ENCODE measurements at places on chromosomes 2 and 18.

- no peak for DNase-seq
Measured at GRCh38 chr2:29518010-29518409, 402.8 kb downstream of the CLIP4 start.

- DNase-seq, result no peak
Measured at GRCh38 chr2:177529166-177529565, 136.6 kb downstream of the AGPS start.

DNA sequence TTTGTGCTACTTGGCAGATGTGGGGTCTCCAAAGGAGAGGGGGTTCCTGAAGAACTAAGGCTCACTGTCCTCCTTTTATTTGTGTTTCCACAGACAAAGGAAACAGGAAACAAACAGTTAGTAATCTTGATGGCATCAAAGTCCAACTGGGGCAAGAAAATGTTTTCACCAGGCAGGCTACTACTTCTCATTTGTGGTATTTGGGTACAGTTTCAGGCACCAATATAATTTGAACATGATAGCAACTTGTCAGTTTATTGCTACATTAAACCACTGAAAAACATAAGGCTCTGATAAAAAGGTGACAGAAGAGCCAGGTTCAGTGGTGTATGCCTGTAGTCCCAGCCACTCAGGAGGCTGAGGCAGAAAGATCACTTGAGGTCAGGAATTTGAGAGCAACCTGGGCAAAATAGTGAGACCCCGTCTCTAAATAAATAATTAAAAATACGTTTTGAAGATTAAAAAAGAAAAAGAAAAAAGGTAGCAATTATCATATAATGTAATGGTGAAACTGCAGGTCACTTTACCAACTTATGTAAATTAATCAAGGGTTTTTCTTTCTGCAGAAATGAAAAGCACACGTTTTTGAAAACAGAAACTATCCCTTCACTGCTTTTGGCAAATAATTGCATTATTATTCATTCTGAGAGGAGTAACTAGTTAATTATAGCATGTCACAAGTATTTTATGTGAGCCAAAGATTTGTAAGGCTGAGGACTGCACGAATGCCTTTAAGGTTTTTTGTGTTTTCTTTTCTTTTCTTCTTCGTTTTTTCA, 157.5 kb upstream of the CAVIN2 start:
- peak; percentile 40 for DNase-seq

DNA sequence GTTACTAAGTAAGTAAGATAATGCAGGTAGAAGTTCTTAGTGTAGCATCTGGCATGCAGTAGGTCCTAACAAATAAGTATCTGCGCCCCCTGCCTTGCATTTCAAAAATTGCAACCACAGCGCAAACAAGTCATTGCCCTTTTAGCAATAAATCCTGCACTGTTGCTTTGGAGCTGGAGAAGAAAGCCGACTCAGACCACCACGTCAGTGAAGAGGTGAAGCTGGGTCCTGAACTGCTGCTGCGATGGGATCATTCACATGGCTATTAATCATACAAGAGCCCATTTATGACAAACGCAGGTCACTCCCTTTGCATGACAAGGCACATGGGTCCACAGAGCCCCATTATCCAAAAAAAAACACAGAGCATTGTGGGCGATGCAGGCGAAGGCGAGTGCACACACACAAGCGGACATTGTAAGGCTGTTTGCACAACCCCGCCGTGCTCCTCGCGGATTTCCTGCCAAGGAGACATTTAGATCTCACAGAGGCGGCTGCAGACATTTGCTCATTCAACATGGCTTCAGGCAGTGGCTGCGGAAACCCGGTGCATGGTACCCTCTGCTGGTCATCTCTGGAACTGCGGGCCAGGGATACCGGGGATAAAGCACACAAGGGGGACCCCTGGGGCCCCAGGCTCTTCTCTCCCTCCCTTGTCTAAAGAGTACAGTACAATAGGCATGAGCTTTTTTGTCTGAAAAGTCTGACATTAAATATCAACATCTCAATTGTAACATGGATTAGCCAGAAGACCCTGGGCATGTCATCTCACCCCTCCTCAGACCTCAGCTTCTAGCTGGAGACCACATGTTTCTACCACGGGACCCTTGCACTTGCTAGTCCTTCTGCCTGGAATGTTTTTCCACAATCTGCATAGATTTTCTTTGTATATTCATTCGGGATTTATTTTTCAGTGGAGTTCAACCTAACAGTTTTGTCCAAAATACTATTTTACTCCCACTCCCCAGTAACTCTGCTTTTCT, 56.7 kb downstream of the CYRIA start:
- peak; percentile 16 for DNase-seq

DNA sequence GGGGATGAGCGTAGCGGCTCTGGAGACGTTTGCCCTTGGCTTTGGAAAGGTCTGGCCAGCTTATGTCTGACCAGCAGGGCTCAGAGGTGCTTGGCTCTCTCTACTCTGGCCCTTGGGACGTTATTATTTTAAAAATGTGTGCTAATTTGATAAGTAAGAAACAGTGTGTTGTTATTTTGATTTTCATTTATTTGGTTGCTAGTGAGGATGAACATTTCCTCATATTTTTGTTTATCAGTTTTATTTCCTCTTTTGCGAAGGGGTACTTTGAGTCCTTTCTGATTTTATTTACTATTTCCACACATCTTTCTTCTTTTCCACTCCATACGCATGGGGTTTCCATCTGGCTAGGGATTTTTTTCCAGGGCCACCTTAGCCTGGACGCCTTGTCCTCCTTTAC, 11.4 kb downstream of the CXCR4 start:
- DNase-seq, result no peak

GRCh38 chr2:181306785-181307184, 150.4 kb upstream of the ITGA4 start:
- DNase-seq, result no peak

DNA sequence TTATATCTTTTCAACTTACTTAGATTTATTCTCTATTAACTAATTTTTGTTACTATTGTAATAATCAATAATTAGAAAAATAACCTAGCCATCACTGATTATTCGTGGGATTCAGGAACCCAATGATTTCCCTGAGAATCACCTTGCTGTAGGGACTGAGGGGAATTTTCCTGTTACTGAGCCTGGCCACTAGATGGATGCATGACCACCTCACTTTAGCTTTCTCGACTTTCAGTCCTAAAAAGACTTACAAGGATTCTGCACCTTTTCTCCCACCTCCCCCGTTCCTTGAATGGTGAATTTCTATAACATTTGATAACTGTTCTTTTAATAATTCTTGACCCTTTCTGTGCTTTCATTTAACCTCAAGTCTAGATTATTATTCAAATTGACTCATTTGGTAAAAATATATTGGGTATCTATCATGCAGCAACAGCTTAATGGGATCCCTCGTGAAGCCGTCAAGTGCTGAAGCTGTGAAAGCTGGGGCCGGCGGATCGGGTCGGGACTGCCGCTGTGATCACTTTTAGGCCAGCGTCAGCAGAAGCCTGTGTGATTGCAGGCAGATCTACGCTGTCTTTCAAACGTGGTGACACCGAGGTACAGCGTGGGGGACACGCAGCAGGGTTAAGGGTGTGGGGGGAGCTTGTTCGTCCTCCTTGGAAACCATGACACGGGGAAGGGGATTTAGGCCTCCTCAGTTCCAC, 38.8 kb upstream of the TMEM18 start:
- DNase-seq, result no peak

GRCh38 chr2:230657462-230657861, 55.2 kb upstream of the CAB39 start:
- no peak for DNase-seq

- DNase-seq, result no peak
Measured at GRCh38 chr2:201402651-201403562, 45.8 kb upstream of the FLACC1 start.

- no peak for DNase-seq
Measured at GRCh38 chr2:46737577-46737976, 178.0 kb downstream of the MCFD2 start.

DNA sequence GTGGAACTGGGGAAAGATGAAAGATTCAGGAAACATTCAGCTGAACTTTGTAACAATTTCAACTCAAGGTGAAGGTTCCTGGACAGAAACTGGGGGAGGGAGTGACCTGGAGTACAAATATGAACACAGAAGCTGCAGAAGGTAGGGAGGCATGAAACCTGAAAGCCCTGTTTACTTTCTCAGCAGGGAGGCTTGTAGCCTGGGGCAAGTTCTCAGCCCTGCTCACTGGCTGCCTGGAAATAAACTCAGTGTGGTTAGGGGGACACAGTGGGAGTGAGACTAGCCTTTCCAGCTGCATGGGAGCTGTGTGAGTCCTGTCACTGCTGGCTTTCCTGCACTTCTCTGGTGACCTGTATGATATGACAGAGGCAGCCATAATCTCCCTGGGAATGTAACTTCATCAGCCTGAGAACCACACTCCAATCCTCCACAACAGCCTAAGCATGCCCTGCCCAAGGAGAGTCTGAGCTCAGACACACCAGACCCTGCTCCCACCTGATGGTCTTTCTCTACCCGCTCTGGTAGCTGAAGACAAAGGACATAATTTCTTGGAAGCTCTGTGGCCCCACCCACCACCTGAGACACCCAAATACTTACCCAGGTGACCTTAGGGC, 77.0 kb downstream of the ZSWIM2 start:
- no peak for DNase-seq

DNA sequence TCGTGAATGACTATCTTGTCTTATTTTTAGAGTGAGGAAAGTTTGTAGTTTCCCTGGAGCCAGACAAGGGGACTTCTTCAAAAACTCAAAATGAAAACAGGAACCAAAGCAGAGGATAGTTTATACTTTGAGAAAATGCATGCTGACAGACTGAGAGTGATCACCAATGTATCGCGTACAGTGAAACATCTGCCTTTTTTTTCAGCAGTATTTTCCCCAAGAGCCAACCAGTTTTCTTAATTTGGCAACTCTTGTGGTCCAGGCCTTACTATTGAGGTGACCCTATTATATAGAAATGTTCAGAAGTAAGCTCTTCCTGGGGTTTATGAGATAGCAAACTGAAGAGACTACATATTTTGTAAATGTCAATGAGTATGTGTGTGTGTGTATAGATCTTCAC, 153.7 kb upstream of the VRK2 start:
- peak; percentile 85 for DNase-seq

DNA sequence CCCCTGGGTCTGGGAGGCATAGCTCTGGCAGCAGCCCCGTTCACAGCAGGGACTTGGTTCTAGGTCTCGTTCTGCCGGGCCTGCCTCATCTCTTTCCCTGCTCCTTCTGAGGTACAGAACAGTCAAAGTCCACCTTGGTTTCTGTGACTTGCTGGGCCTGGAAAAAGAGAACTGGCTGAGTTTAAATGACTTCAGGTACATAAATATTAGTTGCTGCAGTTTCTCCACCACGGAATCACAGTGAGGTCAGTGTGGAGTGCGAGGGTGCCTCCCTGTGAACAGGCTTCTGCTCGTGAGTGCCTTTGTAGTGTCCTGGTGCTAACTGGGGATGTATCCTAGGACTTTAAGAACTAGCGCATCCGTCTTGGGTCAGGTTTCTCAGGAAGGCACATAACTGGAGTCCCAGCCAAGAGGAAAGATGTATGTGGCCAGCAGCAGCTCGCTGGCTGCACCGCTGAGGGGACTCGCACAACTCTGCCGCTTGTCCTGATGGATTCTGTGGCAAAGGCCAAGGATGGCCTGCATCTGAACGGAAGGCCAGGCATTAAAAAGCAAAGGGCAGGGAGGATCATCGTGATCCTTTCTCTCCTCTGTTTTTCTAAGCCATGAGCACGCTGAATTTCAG, 188.6 kb downstream of the SH3RF3 start:
- no peak for DNase-seq

- no peak for DNase-seq
Measured at GRCh38 chr2:110998311-110998710, 122.4 kb upstream of the BCL2L11 start.

GRCh38 chr18:11506856-11507255, 102.5 kb upstream of the SLC35G4 start:
- no peak for DNase-seq

GRCh38 chr18:33101316-33101715, 328.5 kb upstream of the KLHL14 start:
- no peak for DNase-seq

- no peak for DNase-seq
Measured at GRCh38 chr2:226115832-226116200, 683.8 kb downstream of the IRS1 start.

GRCh38 chr2:43818761-43819160, 19.9 kb downstream of the ABCG5 start:
- no peak for DNase-seq

GRCh38 chr2:239355724-239356123, 45.1 kb downstream of the HDAC4 start:
- DNase-seq, result no peak

DNA sequence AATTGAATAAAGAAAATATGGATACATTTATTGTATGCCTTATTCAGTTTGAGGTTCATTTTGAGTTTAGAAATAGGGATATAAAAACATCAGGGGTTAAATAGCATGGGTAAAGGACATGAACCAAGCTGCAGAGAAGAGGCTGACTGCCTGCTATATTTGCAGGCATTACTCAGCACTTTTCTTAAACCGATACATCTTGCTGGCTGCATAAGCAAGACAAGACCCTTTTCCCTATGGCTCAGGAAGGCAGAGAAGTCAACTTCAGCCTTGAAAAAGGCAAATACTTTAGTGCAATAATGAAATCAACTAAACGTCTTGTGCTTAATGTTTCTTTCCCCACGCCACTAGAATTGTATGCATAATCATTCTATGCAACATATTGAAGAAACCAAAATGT, 36.4 kb downstream of the SCN1A start:
- no peak for DNase-seq

- DNase-seq, result no peak
Measured at GRCh38 chr18:6865251-6865650, 135.7 kb downstream of the ARHGAP28 start.

- no peak for DNase-seq
Measured at GRCh38 chr2:55010915-55011314, 39.3 kb downstream of the RTN4 start.

GRCh38 chr2:206011795-206012194, 74.2 kb downstream of the INO80D start:
- DNase-seq, result no peak

DNA sequence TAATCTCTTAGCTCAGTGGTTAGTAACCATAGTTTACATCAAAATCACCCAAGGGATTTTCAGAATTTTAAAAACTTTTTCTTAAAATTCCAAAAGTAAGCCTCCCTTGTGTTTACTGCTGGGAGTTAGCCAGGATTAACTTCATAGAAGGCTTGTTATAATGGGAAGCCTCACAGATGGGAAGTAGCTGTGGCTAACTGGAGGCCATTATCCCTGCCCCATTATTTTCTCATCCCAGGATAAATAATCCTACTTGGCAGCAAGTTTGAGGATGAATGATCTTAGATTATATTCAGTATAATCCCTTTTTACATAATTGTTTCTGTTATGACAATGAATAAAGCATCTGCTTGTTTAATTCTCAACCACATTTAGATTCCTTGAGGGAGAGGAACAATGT, 25.5 kb downstream of the PLEK start:
- no peak for DNase-seq

GRCh38 chr2:175008801-175009495, 3.8 kb upstream of the CHN1 start:
- no peak for DNase-seq

- no peak for DNase-seq
Measured at GRCh38 chr2:16654833-16655444, 10.7 kb downstream of the CYRIA start.

DNA sequence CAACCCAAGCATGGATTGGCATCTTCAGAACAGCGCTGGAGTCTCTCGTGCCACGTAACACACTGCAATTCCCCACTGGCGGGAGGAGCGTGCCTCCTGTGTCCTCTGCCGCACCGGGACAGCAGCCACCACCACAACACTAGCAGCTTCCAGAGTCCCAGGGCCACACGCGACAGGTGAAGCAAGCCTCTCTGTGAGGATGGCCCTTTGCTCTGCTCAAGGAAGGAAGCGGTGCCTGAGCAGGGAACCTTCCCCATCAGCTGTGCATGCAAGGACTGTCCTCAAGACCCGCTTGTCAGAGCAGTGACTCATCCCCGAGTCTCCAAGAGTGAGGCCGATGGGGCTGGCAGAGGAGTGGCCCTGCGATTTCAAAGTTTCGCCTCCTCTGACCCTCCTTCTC, 44.0 kb downstream of the TTC32 start:
- DNase-seq, result no peak
